ENCODE measurements at places on chromosomes 2 and 18.

GRCh38 chr2:184637781-184638180, 39.5 kb downstream of the ZNF804A start:
- no peak for DNase-seq

- DNase-seq: no peak
Measured at GRCh38 chr18:22103647-22104031, 65.8 kb upstream of the GATA6 start.

GRCh38 chr2:207616185-207616584, 9.0 kb downstream of the METTL21A start:
- no peak for DNase-seq

DNA sequence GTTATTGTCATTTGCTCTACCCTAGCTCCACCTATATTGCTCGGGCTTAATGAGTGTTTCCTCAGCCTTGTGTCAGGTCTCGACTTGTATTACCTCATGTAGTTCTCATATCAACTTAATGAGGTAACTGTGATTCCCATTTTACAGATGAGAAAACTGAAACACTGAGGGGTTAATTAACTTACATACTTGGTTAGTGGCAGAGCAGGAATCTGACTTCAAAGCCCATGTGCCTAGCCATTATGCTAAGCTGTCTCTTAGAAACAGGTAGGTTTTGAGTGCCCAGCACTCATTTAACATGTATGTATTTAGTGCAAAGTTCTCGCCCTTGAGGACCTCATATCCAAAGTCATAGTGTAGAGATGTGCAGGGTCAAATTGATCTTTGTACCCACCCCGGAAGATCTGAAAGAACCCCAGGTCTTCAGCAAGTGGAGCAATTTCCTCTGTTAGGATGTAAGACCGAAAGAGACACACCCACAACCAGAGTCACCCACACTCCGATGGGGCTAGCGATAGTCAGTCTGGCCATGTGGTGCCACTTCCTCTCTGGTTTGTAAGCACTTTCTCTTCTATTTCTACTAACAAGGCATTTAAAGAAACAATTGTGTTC, 121.0 kb upstream of the SLC39A10 start:
- no peak for DNase-seq

- peak; percentile 56 for DNase-seq
Measured at GRCh38 chr2:240840435-240841060, 20.5 kb upstream of the KIF1A start.

DNA sequence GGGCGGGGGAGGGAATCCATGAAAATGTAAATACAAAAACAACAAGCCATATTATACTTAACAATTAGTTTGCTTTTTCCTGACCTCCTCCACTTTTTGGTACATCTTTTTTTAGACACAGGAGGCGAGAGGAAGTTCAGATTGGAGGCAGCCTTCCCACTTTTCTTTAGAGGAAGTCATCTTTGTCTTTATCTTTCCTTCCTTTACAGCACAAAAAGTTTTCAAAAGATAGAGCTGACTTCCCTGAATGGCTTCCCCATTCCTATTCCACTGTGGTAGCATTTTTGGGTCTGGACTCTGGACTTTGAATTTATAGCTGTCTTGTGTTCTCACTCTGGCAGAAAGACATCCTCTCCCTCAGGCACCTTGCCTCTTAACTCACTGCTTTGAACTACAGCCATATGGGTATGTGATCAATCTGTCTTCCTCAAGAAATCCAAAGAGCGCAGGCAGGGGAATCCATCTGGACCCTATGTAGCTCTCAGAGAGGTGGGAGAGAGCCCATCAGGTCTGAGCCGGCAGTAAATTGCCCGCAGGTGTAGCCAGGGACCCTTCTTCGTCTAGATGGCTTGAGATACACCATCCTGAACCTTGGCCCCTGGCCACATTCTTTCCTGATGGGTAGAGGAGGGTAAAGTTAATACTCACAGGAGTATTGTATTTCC, 101.9 kb downstream of the AQP4 start:
- DNase-seq: no peak

- no peak for DNase-seq
Measured at GRCh38 chr2:169664600-169664977, 29.6 kb downstream of the CFAP210 start.

DNA sequence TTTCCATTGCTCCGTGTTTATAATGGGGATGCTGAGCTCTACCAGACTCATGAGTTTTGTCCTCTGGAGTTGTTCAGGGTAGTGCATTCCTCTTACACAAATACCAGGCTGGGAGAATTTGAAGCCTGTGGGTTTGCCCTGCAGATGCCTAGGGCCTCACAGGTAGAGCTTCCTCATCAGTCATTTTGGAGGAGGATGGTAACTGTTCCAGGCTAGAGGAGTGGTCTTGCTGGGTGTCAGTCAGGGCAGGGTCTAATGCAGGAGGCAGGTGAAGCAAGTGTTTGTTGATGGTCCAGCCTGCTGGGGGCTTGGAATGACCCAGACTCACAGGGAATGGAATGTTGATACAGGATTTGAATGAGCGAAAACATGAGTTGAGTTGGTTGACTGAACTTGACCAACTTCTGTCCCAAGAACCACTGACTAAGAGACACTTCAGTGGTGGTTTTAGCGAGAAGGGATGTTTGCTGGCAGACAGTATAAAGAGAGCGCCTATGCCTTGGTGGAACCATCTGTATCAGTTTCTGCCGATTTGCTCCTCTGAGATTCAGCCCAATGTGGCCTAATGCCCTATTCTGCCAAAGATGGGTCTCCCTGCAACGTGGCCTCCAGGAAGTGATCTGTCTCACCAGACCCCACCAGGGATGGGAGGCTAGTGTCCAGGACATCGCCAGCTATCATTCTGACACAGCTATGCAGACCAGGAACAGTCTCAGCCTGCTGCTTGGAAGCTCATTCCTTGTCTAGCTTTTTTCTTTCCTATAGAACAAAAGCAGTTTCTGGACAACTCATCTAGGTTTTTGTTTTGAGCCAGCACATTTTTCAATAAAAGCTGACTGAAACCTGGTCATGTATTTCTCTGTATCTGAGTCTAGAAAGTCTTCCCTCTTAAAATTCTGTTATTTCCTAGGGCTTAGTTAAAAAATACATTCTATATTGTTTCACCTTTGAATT, 9.3 kb downstream of the IL1R2 start:
- DNase-seq: no peak

DNA sequence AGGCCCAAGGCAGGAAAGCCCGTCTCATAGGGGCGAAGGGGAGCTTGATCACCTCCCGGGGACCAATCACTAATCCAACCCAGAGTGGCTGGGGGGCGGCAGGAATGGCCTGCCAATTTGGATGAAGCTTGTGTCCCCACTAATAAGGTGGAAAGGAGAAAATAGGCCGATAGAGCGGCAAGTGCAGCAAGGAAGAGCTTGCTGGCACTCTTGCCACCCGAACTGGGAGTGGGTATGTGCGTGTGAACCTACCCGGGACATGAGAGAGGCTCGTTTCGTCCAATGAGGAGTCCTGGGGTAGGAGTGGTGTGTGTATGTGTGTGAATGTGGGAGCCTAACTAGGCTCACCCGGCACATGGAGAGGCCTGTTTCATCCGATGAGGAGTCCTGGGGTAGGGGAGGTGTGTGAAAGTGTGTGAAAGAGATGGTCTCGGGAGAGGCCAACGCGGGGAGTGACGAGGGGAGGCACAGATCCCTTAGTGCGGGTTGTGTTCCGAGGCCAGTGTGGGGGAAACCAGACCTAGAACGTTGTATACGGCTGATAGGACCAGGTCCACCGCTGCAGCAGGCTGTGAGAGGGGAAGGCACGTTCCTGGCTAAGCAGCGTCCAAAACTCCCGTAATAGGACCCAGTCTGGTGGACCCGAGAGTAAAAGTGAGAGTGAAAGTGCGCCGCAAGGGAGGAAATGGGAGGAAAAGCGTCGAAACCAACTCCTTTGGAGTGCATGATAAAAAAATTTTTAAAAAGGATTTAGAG, 47.1 kb upstream of the SELENOI start:
- no peak for DNase-seq

DNA sequence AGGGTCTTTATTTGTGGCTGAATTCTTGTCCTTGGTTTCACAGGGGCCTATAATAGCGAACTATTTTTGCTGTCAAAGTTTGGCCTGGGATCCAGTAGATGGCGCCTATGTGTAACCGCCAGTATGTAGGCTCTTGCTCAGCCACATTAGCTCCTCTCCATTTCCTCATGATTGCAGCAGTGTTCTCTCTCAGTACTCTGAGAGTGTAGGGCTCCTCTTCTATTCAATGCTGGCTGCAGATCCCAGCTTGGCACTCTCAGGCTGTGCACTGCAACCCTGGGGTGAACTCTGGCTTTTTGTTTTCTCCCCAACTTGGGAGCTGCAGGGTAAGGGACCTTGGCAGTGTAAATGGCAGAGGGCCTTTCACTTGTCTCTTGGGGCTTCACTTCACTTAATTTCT, 344.6 kb upstream of the CHAC2 start:
- no peak for DNase-seq

- no peak for DNase-seq
Measured at GRCh38 chr2:168357797-168358472, 98.1 kb upstream of the CERS6 start.

DNA sequence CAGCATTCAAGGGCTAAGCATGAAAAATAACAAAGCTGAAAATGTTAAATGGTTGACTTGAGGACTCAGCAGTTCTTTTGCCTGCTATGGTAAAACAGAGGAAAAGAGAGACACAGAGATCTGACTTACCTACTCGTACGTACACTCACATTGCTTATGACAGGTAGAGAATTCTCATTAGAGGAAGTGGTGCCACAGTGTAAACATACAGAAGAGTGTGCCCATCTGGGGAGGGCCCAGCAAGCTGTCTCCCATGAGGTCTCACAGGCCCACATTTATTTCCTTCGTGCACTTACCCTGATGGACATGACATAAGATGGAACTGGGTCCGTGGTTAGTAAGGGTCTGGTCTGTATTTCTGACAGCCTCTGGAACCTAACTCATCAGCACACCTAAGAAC, 729.1 kb downstream of the BCL11A start:
- DNase-seq: no peak

- no peak for DNase-seq
Measured at GRCh38 chr2:26860211-26860850, 12.4 kb downstream of the DPYSL5 start.

GRCh38 chr18:33532978-33533377, 45.0 kb upstream of the ASXL3 start:
- DNase-seq: no peak

- no peak for DNase-seq
Measured at GRCh38 chr2:161842736-161843433, 218.7 kb downstream of the SLC4A10 start.

DNA sequence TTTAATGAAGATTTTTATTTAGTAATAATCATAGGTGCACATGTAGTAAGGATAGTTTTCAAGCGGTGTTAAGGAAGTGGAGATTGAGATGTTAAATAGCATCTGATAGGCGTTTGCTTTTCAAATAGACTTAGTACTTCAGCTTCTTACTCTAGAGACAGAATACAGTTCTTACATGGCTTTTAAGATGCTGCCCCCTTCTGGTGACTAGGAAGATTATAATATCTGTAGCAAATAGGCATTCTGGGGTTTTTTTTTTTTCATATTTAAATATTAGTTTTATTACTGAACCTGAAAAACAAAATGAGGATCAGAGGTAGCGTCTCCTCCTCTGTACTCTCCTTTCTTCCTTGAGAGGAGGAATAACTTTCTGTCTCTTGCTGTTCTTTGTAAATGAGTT, 100.2 kb downstream of the AGAP1 start:
- no peak for DNase-seq
